ENCODE measurements at places on chromosomes 6 and 20.

DNA sequence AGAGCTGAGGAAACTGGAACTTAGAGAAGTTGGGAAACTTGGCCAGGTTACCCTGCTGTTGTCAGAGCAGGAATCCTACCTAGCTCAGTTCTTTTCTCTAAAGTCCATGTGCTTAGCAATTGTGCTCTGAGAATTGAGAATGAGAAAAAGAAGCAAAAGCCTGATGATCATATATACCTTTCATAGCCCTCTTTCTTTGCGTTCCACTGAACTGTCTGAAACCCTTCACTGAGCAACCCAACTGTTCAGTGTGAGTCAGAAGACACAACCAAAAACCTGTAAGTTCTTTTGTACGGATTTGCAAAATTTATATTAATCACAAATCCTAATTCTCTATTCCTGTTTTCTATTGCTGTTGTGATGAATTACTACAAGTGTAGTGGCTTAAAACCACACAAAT lies 80.6 kb downstream of the PHF3 start:
- DNase-seq, result no peak

DNA sequence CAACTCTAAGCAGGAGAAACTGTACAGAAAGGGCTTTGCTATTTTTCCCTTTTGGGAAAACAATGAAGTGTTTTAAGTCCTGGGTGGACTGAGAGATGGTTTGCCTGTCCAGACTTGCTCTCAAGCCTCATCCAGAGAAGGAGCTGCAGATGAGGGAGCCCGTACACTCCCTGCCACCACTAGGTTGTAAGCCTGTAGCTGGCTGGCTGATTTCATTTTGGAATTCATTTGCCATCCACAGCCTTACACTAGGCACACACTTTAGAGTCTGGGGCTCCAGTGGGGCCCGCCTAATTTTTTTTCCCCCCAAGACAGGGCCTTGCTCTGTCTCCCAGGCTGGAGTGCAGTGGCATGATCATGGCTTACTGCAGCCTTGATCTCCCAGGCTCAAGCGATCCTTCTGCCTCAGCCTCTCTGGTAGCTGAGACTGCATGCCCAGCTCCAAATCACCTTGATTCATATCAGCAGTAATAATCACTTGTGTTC lies 28.4 kb downstream of the POFUT1 start:
- DNase-seq, result no peak

DNA sequence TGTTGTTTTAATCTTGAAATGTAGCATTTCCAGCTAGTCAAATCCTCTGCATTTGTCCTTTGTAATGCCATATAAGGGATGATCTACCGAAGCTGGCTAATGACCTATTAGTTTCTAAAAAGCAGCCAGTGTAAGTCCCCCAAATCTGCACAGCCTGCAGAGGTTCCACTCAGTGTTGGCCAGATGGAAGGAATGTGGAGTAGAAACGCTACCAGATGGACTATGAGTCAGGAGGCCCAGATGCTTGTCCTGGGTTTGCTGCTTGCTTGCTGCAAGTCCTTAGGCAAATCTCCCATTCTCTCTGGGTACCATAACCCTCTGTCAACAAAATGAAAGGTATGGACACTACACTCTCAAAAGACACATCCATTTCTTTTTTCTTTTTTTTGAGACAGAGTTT lies 149.8 kb downstream of the BTBD9 start:
- no peak for DNase-seq

DNA sequence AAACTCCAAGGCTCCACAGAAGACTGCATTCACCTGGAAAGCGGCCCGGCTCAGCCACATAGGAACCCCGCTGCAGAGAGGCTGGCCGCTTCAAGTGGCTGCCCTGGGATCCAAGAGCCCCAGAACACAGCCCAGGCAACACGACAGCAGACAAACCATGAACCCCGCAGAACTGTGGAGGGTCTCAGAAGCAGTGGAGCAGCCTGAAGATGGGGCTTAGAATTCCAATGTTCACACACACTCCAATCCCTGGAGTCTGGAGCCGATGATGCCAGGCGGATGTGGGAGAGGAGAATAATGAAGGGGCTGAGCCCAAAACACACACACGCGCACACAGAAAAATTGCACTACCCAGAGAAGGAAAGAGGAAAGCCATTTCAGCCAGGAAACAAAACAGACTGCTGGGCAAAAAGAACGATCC lies 52.4 kb downstream of the NINL start:
- no peak for DNase-seq

- no peak for DNase-seq
Measured at GRCh38 chr20:1820138-1821079, 74.8 kb upstream of the SIRPA start.

DNA sequence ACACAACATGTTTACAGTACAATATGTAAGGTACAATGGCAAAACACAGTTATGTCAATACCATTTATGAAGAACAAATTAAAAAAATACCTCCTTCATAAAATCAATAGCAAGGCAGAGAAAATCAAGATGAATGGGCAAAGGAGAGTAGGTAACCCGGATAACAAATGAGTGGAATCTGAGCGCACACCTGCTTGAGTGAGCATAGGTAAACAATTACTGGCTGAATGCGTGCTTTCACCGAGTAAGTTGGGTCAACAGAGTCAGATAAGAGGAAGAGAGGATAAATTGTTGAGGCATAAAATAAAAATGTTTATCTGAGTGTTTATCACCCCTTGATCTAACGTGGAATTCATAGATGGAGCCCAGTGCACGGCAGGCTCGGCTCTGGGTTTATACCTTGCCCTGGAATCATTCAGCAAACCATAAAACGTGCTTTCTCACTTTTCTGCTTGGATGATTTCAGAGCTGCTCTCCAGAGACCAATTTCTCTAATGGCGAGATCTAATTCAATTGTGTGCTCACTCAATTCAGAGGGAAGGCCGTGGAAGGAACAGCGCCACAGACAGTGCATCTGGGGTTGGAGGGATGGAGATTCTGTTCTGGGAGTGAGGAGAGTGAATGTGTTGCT lies 224.8 kb upstream of the MAP3K7 start:
- no peak for DNase-seq

DNA sequence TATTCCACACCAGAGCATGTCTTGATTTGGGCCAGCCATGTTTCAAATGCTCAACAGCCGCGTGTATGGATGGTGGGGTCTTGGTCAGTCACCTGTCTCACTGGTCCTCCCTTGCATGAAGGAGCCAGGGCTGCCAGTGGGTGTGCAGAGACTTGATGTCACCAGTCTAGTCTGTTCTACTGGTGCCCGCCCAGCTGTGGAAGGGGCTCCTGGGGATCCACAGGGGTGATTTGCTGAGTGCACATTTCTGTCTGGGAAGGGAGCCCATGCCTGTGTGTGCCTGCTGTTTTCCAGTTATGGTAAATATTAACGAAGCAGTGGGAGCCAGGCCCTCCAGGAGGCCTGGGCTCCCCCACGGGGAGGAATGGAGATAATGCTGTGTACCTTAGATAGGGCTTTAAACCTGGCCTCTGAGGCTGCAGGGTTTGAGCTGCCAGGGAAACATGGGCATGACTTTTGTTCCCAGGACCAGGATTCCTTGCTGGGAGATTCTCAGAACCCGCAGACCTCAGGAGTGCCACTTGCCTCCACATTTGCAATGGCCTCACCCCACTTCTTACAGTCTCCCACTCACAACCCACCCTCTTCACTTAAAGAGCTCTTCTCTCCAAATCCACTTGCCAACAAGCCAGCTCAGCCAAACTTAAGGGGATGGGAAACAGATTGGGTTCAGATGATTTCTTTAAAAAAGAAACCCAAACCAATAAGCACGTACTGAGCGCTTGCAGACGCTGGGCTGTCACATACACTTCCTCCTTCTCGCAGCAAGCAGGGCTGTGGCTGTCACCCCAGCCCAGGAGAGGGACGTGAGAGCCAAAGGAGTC lies 54.1 kb downstream of the VEGFA start:
- DNase-seq, result no peak

DNA sequence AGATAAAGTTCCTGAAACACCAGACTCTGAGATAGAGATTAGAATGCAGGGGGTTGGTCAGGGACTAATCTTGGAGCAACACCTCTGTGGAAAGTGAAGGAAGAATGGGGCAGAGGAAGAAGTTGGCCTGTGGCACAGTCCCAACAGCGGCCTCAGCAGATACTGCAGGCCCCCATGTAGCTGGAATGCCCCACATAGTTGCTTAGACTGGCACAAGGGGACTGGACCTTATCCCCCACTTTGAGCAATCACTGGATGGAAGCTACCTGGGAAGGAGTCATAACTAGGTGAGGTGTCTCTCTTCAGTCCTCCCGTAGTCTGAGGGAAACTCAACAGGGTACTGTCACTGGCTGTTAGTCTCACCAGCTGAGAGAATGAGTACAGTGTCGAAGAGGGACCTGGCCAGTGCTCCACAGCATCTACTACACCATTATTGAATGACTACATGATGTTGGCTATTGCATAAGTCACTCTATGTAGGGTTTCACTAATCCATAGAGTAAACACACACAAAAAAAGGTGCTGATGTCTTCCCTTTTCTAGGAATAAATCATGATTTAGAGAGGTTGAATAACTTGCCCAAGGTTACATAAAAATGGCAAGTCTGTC lies 47.5 kb downstream of the ADGRG6 start:
- DNase-seq, result no peak

- no peak for DNase-seq
Measured at GRCh38 chr6:105795913-105796517, 290.1 kb upstream of the PRDM1 start.

- DNase-seq, result no peak
Measured at GRCh38 chr6:31686483-31686882, 5.6 kb upstream of the LY6G5C start.

GRCh38 chr20:8265588-8265987 lies 133.5 kb downstream of the PLCB1 start:
- no peak for DNase-seq

GRCh38 chr20:2799688-2800520 lies 523 bp downstream of the CPXM1 start:
- DNase-seq, result no peak

- DNase-seq, result no peak
Measured at GRCh38 chr6:139743664-139744437, 369.4 kb upstream of the CITED2 start.

DNA sequence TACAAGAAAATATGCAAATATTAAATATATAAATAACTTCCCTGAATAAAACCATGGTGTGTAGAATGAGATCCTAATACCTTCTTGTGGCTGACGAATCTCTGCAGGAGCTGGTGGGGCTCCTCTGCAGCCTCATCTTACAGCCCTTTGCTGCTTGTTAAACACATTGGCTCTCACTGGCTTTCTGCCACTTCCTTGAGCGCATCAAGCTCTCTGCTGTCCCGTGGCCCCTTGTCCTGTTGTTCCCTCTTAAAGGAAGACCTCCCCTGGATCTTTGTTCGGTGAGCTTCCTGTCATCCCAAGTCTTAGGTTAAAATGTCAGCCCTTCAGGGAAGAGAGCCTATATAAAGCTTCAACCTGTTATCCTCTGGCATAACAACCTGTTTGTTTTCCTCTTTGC lies 519.6 kb downstream of the DOK5 start:
- no peak for DNase-seq

GRCh38 chr20:10794765-10795164 lies 121.0 kb upstream of the JAG1 start:
- DNase-seq, result no peak

DNA sequence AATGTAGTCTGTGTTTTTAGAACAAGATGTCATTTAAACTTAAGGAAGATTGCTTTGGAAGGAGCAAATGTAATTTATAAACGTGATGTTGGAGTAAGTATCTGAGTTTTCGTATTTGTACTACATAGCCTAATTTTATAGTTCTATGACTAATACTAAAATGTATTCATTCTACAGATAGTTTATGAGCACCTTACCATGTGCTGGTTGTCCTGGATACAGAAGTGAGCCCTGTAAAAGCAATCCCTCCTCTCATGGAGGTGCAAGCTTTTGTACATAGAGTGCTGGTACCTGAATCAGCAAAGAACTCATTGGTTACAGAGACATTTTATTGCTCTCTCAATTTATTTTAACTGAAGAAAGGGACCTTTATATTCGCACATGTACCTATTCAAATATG lies 27.1 kb downstream of the TBPL1 start:
- DNase-seq, result no peak

DNA sequence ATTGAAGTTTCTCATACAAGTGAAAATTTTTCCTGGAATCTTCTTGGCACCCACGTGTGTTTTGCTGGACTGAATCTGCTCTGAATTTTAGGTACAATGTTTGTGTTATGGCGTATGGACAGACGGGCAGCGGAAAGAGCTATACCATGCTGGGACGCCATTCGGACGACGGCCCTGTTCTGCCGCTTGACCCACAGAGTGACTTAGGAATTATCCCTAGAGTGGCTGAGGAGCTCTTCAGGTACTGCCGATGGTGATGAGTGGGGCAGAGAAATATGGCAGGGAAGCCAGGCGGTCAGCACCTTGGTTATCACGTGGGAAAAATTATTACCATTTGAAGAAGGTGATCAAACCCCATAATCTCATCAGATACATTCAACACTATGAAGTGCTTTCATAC lies 36.3 kb downstream of the KIF25 start:
- DNase-seq, result no peak

GRCh38 chr20:35253010-35253409 lies 24.9 kb downstream of the MMP24OS start:
- no peak for DNase-seq

DNA sequence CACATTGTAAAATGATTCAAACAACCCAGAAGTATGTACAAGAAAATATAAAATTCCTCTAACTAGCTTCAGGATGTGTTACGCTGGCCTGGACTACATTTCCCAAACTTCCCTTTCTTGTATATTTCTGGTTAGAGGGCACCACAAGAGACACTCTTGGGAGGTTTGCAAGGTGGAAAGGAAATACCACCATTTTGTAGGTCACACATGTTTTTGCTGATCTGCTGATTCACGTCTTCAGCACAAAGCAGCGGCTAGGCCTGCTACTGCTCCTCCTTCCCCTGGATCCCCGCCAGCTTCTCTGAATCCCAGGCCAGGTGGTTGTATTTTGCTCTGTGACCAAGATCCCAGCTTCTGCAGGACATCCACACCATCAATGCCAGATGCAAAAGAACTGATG lies 104.2 kb downstream of the AGPAT4 start:
- DNase-seq, result no peak

DNA sequence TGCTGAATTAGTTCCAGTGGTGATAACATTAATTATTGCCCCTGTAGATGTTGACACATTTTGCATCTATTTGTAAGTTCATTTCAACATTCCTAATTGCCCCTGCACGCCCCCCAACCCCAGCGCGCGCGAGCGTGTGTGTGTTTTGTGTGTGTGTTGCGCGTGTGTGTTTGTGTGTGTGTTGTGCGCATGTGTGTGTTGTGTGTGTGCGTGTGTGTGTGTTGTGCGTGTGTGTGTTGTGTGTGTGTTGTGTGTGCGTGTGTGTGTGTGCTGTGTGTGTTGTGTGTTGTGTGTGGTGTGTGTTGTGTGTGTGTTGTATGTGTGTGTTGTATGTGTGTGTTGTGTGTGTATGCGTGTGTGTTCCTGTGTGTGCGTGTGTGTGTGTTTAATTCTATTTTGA lies 245.7 kb upstream of the GMDS start:
- DNase-seq, result no peak

DNA sequence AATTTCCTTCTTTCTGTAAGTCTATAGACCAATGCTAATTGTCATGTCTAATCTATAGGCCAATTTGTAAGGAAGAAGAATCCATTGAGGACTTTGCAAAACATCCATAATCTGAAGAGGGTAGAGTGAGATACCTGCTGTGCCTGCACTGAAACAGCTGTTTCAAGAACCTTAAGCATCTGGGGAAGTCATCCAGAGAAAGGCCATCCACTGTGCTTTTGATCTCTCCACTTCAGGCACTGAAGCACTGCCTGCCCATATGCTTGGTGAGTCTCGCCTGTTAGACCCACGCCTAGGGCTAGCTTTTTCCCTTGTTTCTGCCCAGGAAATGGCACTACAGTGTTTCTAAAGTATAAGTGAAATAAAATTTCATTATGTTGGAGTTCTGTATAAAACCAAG lies 921.8 kb upstream of the EPHA7 start:
- DNase-seq, result no peak
